ENCODE measurements at places on chromosomes 6 and 20.

GRCh38 chr20:58893355-58894120 lies 41.0 kb downstream of the GNAS start:
- DNase-seq = no peak

- DNase-seq = peak; percentile 48
Observed at GRCh38 chr6:136067731-136068341, 182.3 kb downstream of the MTFR2 start.

DNA sequence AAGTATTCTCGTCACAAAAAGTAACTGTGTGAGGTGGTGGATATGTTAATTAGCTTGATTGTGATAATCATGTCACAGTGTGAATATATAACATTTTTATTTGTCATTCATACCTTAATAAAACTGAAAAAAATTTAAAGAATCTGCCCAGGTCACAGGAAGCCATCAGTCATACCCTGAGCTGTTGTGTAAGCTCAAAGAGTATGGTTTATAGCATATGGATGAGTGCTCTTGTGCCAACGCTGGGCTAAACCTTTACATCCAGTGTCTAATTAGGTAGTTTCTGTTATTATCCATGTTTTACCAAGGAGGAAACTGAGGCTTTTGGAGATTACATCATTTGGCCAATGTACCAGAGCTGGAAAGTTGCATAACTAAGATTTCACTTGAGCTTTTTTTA lies 11.4 kb downstream of the PKIG start:
- no peak for DNase-seq

- no peak for DNase-seq
Observed at GRCh38 chr6:79077715-79078074, 359 bp downstream of the PHIP start.

- DNase-seq = peak; percentile 95
Observed at GRCh38 chr6:24743265-24743943, 24.4 kb upstream of the C6orf62 start.

Measured in HS-27A (cell line).